ENCODE measurements at places on chromosomes 3 and 15.
A peak's percentile ranks its signal among the peaks of the same experiment; 100 is the strongest.

DNA sequence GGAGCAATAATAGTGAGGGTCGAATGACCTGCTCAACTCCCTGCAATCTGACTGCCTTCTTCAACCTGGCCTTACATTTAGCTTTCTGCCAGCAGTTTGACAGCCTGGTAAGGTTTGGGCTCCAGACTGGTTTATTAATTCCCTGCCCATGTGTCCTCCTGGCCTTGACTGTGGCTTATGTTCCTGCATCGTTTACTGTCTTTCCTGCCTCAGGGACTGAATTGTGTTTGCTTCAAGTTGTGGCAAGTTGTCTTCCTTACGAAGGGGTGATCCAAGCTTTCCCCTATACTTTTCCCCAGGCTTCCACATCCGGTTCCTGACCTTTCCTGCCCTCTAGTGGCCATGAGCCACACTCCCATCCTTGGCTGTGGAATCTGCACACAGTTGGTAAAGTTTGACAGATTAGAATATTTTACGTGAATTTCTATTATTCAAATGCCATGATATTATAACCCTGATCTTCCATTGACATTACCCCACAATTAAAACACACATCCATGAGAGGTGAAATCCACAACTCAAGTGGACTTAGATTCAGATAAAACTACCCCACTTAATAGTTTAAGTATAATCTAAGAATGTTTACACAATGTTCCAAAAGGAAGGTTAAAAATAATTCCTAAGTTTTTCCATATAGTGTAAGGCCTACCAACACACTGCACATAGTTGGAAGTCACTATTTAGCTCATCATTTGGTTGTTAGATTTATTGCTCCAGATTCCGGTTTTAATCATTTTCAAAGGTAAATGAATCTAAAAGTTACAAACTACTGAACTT lies 95.7 kb downstream of the NEDD4 start:
- no peak for DNase-seq

GRCh38 chr3:108887121-108887520 lies 64.5 kb downstream of the TRAT1 start:
- DNase-seq: no peak

DNA sequence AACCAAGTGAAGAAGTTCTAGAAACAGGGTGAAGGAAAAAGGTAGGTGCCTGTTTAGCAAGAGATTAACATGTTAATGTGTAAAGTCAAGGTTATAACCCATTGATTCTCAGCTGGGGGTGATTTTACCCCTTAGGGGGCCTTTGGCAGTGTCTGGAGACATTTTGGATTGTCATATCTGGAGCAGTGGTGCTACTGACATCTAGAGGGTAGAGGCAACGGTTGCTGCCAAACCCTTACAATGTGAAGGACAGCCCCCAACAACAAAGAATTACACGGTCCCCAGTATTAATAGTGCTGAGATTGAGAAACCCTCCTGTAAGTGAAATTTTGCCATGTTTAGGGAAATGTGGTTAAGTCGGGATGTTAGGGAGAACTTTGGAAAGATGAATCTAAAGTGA lies 74.7 kb downstream of the CRYBG3 start:
- no peak for DNase-seq

GRCh38 chr15:71195242-71195641 lies 80.0 kb downstream of the THSD4 start:
- DNase-seq: no peak

DNA sequence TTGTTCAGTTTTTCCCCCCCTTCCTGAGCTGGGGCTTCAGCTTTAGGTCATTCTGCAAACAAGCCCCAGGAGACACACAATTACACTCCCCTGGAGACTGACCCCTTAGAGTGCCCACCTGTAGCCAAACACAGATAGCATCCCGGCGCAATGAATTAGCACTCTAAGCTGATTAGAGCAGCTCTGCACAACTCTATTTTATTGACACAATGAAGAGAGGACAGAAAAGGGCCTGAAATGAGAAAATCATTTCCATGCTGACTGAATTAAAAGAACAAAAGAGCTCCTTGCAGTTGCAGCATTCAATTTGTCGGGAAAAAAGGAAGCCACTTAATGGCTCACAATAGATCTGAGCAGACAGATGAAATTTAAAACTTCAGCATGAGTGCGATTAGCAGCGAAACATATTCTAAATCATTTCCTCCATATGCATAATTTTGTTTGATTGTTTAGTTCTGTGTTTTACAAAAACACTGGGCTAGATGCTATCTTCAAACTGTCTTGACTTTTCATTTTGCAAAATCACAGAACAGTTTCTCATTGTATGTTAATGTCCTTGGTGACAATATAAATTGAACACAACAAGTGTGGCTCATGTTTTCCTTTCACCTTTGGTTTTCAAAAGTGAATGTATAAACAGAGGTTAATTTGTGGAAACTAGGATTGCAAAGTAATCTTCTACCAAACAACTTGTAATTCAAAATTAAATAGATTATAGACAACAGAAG lies 308.6 kb downstream of the MECOM start:
- DNase-seq: no peak

GRCh38 chr3:63679186-63679585 lies 26.7 kb downstream of the SNTN start:
- no peak for DNase-seq

- DNase-seq: peak; percentile 7
These were observed 192.8 kb downstream of the UBE3A start for GRCh38 chr15:25245801-25246622.

GRCh38 chr3:185606196-185606595 lies 20.1 kb downstream of the SENP2 start:
- no peak for DNase-seq

DNA sequence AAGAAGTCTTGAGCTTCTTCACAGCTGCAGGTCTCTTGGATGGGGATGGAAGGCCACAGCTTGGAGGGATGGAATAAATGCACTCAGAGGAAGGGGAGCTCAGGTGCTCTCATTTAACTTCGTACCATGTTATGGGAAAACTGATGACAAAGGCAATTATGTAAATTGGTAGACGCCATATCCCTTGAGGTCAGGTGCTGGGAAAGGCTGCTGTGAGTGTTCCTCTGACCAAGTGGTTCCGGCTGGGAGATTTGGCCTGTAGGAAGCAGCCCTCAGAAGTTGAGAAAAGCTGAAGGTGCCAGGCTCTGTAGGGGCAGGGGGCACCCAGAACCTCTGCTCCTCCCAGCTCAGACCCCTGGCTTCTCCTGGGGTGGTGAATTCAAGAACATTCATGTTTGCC lies 47.1 kb downstream of the FAH start:
- DNase-seq: no peak

- DNase-seq: no peak
These were observed 12.9 kb upstream of the MGA start for GRCh38 chr15:41647262-41647661.

DNA sequence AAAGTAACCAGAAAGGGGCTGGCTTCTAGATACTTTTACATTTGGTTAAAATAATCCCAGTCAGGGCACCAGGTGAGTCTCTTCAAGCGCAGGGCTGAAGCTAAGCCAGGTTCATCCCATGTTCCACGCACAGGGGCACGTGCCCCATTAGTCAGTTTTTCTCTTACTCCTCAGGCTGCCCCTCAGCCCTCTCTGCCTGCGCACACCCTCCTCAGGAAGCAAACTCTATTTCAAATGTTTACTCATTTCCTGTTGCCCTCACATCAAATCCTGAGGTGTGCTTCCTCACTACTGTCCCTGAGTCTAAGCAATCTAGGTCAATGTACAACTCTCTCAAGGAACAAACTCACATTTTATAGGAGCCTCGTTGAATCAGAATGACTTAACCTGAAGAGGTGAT lies 48.5 kb downstream of the THBS1 start:
- peak; percentile 66 for DNase-seq

DNA sequence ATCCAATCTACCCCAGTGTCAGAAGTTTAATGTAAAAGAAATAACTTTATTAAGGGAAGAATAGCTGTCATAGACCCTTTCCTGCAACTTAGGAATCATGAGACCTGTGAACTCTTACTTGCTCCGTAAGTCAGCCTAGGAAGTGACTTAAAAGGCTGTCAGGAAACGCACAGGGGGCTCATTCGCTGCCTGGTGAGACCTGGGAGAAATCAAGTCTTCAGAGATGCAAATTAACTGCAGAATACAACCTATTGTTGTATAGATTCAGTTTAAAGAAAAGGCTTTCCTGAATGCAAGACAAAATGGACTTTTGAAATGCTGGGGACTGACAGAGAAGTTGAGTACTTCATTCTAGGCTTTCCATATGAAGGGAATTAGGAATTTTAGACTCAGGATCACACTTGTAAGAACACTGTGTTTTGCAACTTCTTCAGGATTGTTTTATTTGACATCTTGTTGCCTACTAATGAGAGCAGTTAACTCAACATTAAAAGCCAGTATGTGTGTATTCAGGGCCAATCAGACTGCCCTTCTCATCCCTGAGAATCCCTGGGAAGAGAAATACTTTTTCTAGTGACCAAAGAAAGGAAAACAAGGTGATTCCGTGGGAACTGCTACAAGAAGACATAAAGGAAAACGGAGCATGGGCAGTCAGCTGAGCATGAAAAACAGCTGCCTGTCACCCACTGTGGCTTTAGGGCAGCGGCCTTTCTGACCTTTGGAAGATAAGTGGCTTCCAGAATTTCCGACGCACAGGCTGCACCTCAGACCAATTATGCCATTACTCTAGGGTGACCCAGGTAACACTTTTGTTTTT lies 18.5 kb upstream of the DPPA4 start:
- no peak for DNase-seq

Measured in activated CD8-positive, alpha-beta memory T cell treated with anti-CD3 and anti-CD28 coated beads, Interleukin-2, amount 50 U/mL, for 4 hours (primary cell).